ENCODE measurements at places on chromosomes 5 and 9.

DNA sequence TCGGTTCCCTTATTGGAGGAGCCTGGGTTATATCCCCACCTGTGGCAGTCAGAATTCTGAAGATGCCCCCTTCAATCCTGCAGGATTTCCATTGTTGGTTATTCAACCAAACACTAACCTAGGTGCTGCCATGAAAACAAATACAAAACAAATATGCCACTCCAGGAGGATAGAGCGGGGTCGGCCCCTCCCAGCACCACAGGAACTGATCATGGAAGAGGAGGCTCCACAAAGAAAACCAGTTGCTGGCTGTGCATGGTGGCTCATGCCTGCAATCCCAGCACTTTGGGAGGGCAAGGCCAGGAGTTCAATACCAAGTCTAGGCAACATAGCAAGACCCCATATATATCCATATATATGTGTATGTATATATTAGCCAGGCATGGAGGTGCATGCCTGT, 13.2 kb upstream of the ADGRD2 start:
- no peak for DNase-seq

DNA sequence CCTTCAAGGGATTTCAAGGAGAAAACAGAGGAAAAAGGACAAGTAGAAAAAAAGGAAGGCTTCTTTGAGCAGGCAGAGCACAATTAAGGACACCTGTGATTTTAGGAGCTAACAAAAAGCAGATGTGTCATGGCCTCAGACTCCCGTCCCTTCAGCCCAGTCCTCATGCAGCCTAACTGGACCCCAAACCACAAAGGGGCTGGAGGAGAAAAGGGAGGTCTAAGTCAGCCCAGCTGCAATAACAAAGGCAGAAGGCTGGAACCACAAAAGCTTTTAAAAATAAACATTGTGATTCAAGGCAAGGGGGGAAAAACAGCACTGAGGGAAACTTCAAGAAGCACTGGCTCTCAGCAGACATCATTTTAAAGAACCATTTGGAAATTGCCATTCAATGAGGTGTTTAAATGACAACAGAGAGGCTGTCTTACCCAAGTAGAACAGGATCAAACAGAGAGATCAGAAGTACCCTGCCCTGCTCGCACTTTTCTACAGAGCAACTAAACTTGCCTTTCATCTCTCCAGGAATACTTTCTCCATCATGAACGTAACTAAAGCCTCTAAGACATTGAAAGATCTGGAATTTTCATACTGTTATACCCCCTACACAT, 89.3 kb downstream of the SEMA5A start:
- no peak for DNase-seq

DNA sequence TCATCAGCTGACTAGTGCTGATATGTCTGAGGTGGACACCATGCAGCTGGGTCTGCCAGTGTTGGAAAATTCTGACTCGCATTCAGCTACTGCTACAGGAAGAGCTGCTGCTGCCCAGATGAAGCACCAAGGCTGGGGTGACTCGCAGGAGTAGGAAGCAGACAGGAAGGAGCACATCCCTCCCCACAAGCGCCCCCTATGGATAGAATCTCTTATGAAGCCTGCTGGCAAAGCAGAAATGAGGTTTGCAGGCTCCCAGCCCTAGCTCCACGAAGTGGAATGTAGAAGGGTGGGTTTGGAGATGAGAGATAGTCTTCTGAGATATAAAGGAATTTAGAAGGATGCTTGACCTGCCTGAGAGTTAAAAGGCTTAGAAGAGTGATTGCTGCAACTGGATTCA, 443.0 kb downstream of the ACTL7B start:
- no peak for DNase-seq

DNA sequence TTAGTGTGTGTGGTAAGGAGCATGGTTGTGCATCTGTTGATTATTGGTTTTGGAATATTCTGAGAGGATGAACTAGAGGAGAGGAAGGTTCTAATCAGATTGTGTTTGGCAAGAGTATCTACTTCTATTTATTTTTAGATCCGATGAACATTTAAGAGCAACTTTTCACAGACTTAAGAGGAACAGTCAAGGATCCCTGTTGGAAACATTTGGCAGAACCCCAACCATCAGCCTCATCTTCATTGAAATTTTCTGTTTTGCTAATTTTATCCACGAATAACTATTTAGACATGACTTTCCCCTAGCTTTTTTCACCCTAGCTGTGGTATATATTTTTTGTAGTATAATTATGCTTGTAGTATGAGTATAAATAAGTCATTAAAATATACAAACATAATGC, 868.5 kb downstream of the MAT2B start:
- DNase-seq = no peak

DNA sequence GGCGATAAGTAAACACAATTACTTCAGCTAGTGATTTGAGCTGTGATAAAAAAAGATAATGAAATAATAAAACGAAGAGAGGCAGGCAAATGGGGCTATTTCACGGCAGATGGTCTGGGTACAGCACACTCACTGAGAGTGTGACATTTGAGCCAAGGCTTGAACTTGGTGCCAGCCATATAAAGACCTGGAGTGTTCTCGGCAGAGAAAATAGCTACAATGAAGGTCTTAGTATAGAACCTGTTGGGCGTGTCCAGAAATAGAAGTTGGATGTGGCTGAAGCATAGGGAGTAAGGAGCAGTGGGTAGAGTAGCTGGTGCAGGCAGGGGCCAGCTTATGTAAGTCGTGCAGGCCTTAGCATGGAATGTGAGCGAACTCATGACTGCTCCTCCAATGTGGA, 660.3 kb upstream of the WWC1 start:
- DNase-seq = no peak

DNA sequence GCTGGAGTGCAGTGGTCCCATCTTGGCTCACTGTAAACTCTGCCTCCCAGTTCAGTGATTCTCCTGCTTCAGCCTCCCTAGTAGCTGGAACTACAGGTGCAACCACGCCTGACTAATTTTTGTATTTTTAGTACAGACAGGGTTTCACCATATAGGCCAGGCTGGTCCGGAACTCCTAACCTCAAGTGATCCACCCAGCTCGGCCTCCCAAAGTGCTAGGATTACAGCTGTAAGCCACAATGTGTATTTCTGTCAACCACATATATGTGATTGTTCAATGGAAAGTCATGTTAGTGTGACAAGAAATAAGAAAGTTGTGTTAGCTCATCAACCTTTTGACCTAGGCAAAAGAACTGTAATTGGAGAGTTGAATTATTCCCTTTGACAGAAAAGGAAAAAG, 677.1 kb upstream of the CHD1 start:
- DNase-seq = no peak

- no peak for DNase-seq
These were observed 149.2 kb upstream of the NR3C1 start for GRCh38 chr5:143552680-143553079.

- DNase-seq = no peak
These were observed 181.9 kb downstream of the ZNF462 start for GRCh38 chr9:107044872-107045271.

GRCh38 chr5:87717761-87718160, 305.0 kb upstream of the CCNH start:
- no peak for DNase-seq

- DNase-seq = no peak
These were observed 53.1 kb downstream of the SYK start for GRCh38 chr9:90854637-90855175.

Data from effector CD4-positive, alpha-beta T cell (primary cell).